Lower lobe of right lung (tissue), 2 donors: ENCODE measurements at places on chromosomes 4 and X. TPM values are rescaled to one million over a fixed set of nuclear protein-coding genes. Genes with fewer than 3 reads are reported as not detected.

DNA sequence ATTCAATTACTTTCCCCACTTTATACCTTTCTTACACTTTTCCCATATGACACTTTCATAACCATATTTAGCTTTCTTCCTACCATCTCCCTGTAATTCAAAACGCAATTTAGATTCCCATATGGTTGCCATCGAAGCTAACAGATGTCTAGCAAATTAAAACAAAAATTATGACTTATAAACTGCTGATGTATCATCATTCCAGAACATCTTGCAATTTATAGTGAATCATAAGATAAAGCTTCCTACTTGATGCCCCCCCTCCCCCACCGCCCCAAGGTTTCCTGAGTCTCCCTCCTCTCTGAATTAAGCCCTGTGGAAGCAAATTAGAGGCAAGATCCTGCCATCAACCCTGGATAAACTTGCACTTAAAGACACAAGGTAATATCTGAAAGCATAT is 5.4 kb downstream of the TSPAN5 start:
- no peaks in the 10 kb centered on the region for H3K27me3 ChIP-seq
- H3K4me3 ChIP-seq: no peak overlapping the region
- H3K27ac ChIP-seq: no peak overlapping the region
- DNase-seq: no peak

Gene MAGEA4
- total RNA-seq: not detected

Gene FAM53A
- total RNA-seq: 1.7 TPM

- no peaks in the 10 kb centered on the region for H3K36me3 ChIP-seq
- no peak overlapping the region for H3K27ac ChIP-seq
Measured at GRCh38 chrX:131987252-131987651, 35.9 kb upstream of the STK26 start.

Gene SSX4
- not detected for total RNA-seq

Gene FGFBP2
- total RNA-seq: 5.1 TPM

DNA sequence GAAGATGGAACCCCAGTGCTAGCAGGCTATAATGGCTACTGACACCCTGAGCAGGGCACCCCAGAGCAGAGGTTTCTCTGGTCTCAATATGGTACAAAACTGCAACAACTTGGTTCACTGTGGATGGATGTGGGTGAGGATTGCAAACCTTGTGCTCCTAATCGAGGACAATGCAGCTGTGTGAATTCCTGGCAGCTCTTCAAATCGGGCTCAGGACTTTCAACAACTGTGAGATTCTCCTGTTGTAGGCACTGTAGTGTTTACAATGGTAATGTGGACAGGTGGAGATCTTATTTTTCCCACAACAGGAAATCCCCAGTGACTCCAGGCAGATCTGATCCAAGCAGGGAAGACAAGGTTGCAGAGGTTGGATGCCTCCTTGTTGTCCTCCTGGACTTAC is 101.5 kb downstream of the RCHY1 start:
- no peaks in the 10 kb centered on the region for H3K36me3 ChIP-seq
- DNase-seq: no peak
- H3K4me3 ChIP-seq: no peak overlapping the region
- no peaks in the 10 kb centered on the region for H3K4me1 ChIP-seq
- H3K27me3 ChIP-seq: no peaks in the 10 kb centered on the region
- H3K27ac ChIP-seq: no peak overlapping the region

- no peaks in the 10 kb centered on the region for H3K27me3 ChIP-seq
- no peak overlapping the region for H3K27ac ChIP-seq
- no peaks in the 10 kb centered on the region for H3K36me3 ChIP-seq
- H3K4me1 ChIP-seq: no peaks in the 10 kb centered on the region
- DNase-seq: no peak
Measured at GRCh38 chr4:40337523-40337922, 2.4 kb downstream of the CHRNA9 start.

GRCh38 chr4:151035911-151036310 is 20.8 kb upstream of the LRBA start:
- no peak for DNase-seq
- no peaks in the 10 kb centered on the region for H3K27me3 ChIP-seq
- no peak overlapping the region for H3K27ac ChIP-seq
- no peaks in the 10 kb centered on the region for H3K36me3 ChIP-seq
- no peak overlapping the region for H3K4me3 ChIP-seq

Gene PAGE5
- not detected for total RNA-seq

Gene SPACA5B
- not detected for total RNA-seq

GRCh38 chrX:115689931-115690330 is 129.0 kb downstream of the PLS3 start:
- H3K27me3 ChIP-seq: no peaks in the 10 kb centered on the region
- no peaks in the 10 kb centered on the region for H3K4me1 ChIP-seq
- H3K27ac ChIP-seq: no peak overlapping the region
- no peak for DNase-seq
- no peak overlapping the region for H3K4me3 ChIP-seq

DNA sequence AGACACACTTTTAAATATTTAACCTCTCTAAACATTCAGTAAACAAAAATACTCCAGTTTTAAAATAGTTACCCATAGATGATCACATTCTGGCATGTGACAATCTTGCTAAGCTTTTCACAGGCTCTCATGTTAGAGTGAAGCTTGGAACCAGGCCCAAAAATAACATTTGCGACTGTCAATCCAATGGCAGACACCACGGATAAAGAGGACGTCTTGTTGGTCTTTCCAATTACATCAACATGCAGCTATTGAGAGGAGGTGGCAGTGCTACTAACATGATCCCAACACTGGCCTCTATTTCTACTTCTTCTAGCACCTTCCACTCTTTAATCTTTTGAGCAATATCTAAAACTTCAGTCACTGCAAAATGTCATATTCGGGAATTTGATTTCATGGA is 970.8 kb upstream of the TENM3 start:
- H3K36me3 ChIP-seq: no peaks in the 10 kb centered on the region
- H3K4me3 ChIP-seq: no peak overlapping the region
- no peak overlapping the region for H3K27ac ChIP-seq
- H3K27me3 ChIP-seq: no peaks in the 10 kb centered on the region
- DNase-seq: no peak

- no peaks in the 10 kb centered on the region for H3K27me3 ChIP-seq
- H3K27ac ChIP-seq: no peak overlapping the region
- H3K4me1 ChIP-seq: no peaks in the 10 kb centered on the region
Measured at GRCh38 chr4:128006592-128006991, 41.4 kb downstream of the ABHD18 start.

Gene MOSPD2
- 39.8 TPM for total RNA-seq

DNA sequence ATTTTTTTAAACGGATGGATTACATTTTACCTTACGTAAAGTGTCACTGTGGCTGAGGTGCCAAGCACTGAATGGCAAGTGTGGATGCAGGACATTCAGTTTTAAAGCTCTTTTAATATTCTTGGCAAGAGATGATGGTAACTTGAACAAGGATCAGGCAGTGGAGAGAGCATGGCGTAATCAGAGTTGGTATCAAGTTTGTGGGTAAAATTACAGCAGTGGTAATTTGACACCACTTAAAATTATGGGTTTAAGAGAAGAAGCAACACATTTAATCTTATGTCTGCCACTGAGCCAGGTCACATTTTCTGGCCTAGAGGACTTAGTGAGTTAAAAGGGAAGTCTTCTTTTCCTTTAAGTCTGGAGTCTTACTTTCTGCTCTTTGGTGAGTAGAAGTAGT is 100.5 kb downstream of the NAA11 start:
- no peak for DNase-seq
- H3K27ac ChIP-seq: no peak overlapping the region
- H3K36me3 ChIP-seq: no peaks in the 10 kb centered on the region
- H3K27me3 ChIP-seq: no peaks in the 10 kb centered on the region

DNA sequence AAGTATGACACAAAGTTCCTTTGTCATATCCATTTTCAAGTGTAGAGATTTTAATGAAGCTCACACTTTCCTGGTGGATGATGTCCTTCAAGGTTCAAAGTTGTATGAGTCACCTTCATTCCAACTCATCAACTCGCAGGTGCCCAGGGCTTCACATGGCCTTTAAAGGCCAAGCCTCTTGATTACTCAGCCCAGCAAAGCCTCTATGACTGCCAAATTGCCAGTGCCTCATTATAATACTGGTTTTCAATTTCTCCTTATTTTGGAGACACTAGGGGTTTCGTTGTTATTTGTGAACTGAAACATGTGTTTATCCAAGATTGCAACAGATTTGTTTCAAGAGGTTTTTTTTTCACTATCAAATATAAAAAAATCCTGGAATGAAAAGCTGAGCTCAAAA is 45.9 kb upstream of the PPP3CA start:
- H3K4me3 ChIP-seq: no peak overlapping the region
- H3K4me1 ChIP-seq: no peaks in the 10 kb centered on the region

Gene MAGEA10
- not detected for total RNA-seq
